ENCODE measurements at places on chromosomes 1 and 21. TPM values are rescaled to one million over a fixed set of nuclear protein-coding genes. Genes with fewer than 3 reads are reported as not detected.
A peak's percentile ranks its signal among the peaks of the same experiment; 100 is the strongest.

The PEX19 gene
- 27.7 TPM for total RNA-seq

GRCh38 chr1:8419172-8419571, 101.3 kb downstream of the SLC45A1 start:
- no peak for DNase-seq

GRCh38 chr1:77039739-77040138, 172.5 kb downstream of the ST6GALNAC5 start:
- peak; percentile 97 for DNase-seq

- DNase-seq = no peak
Measured at GRCh38 chr1:44249543-44249942, 36.3 kb downstream of the DMAP1 start.

DNA sequence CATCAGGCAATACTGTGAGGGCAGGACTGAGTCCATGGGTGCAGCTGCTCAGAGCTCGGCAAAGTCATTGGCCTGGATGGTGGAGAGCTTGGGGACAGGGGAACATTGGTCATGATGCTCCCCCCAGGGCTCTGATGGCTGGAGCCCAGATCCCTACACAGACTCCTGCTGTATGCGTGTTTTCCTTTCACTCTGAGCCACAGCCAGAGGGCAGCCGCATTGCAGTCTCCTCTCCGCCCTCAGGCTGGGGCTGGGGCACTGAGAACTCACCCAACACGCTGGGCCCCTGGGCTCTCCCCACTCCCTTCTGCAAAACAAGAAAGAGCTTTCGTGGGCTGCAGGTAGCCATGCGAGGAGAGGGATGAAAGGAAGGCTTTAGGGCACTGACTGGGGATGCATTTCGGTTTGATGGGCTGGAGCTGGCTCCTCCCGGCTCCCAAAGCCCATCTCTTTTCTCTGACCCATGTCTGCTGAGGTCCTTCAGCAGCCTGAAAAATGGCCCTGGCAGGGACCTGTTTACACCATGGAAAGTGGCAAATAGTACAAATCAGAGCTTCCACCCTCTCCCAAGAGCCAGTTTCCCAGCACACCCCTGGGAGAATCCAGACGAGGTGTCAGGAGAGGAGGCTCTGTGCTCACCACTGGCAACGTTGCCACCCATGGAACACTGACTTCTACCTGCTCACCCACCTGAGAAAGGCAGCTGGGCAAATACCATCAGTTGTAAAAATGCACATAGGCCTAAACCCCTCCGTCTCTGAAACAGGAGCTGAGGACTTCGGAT, 43.8 kb downstream of the CAPN2 start:
- no peak for DNase-seq

All from foreskin keratinocyte (primary cell).